ENCODE measurements at places on chromosomes 3 and 15.
A peak's percentile ranks its signal among the peaks of the same experiment; 100 is the strongest.

DNA sequence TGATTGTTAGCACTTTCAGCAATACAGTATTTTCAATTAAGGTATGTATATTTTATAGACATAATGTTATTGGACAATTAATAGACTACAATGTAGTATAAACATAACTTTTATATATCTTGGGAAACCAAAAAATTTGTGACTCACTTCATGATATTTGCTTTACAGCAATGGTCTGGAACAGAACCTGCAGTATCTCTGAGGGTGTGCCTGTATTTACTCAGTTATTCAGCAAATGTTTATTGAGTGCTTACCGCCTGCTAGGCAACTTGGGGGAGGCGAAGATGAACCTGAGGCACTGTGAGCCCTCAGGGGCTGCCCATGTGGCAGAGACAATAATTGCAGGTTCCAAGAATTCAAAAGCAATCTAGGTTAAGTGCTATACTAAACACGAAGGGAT is 144.8 kb downstream of the GABRB3 start:
- DNase-seq: no peak

DNA sequence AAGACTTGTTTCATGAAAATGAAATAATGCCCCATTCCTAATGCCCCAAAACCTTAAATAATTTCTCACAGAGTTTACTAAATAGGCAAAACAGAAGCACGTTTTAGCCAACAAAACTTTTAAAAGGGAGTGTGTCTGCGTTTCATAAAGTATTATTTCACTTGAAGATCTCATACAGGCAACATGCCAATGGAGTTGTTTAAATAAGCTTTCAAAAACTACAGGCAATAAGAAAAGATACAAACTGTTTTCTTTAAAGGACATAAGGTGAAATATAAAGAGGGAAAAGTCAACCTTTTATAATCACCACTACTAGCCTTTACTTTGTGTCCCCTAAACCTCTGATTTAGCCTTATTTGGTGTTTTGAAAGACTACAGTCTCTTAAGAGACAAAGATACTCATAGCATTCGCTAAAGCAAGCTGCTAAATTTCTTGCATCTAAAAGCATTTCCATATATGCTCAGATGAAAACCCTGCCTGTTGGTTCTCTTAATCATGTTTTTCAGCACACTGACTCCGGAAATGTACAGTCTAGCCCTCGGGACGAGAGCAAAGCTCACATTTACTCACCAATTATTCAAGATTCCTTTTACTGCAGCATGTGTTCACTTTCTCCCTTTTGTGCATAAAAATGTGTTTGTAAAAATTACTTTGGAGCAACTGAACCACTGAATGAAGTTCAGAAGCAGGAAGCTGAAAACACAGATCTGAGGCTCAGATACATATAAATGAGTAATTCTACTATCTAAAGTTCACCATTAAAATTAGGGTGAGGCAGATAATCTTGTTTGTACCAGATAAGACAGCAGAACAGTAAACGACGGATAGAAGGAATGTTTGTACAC is 119.0 kb downstream of the GOLIM4 start:
- DNase-seq: no peak

DNA sequence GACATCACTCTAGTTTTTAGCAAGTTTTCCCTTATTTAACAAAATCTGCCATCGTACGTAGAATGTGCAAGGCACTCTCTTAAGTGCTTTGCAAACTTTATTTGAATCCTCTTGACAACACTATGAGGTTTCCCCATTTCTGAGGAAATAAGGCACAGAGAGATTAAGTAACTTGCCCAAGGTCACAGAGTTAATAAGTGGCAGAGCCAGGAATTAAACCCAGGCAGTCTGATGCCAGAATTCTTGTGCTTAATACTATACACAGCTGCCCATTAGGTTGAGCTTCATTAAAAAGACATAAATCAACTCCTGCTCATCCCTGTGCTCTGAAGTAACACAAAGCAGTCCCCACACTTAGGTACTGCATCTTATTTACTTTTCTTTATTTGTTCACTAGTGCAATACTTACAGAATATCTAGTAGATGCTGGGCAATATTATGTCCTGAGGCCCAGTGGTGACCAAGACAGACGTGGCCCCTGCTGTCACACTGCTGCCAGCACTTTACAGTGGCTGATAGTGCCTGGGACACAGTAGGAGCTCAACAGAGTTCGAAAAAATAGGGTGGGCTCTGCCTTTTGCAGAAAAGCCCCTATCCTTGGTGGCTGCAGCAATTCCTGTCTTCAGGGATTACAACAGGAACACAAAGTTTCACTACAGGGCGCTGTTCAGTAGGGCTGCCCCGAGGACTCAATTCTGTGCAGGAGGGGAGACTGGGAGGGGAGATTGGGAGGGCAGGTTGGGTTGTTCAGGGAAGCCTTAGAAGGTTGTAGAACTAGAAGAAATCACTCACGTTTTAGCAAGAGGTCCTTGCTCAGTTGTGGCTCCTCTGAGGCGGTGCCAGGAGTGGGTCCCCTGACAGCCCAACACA is 138.3 kb upstream of the TPM1 start:
- DNase-seq: no peak

DNA sequence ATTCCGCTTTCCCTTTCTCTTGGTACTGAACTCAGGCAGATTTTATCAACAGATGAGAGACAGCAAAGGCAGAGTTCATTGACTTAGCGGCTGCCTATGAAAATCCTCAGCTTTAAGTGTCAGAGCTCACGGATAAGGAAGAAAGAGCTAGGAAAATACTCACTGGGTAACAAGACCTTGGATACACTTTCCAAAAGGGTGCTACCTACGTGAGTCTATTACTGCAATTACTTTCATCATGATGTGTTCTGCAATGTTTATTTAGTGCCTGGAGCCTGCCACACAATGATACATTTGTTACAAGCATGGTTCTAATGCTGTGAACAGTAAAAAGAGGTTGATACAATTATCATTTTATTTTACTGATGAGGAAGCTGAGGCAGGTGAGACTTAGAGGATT is 177.5 kb downstream of the GRM7 start:
- no peak for DNase-seq

- no peak for DNase-seq
Measured at GRCh38 chr3:10460951-10461545, 44.3 kb downstream of the ATP2B2 start.

DNA sequence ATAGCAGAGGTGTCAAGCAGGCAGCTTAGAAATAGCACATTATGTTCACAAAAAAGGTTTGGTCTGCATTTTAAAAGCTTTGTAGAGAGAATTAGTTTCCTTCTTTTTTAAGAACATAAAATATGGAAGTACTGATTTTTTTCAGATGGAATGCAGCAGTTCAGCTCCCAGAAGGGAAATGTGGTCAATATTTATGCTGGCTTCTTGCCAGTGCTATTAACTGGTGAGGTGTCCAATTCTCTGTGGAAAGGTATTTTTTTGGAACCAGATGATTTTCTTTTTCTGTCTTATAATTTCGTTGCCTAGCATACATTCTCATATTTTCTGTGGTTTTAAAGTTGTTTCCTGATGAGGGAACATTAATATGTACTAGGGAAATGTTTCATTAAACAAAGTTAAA is 211.4 kb upstream of the ZNF385D start:
- peak; percentile 29 for DNase-seq

GRCh38 chr3:123122525-123123315 is 55.9 kb downstream of the PDIA5 start:
- DNase-seq: no peak

GRCh38 chr15:66985653-66986052 is 79.7 kb upstream of the SMAD3 start:
- no peak for DNase-seq

Data from lung (tissue), 17 donors.